Activated CD8-positive, alpha-beta T cell treated with anti-CD3 and anti-CD28 coated beads, Interleukin-2, amount 10 ng/mL, durations not matched to agents 7 days and 5 days (primary cell): ENCODE measurements at places on chromosomes 11 and 22. TPM values are rescaled to one million over a fixed set of nuclear protein-coding genes. Genes with fewer than 3 reads are reported as not detected.

Gene TRMT112
- 165 TPM for total RNA-seq

Gene CALCB
- 0.79 TPM for total RNA-seq

Gene HBD
- not detected for total RNA-seq

Gene FXYD6
- total RNA-seq = not detected

Gene CELSR1
- 0.08 TPM for total RNA-seq

Gene PIWIL4
- 0.39 TPM for total RNA-seq

Gene C11orf42
- total RNA-seq = not detected

Gene FOXRED2
- 20.3 TPM for total RNA-seq

Gene PTGDR2
- total RNA-seq = 3.3 TPM

Gene CXCR5
- 0.08 TPM for total RNA-seq

Gene HTR3B
- not detected for total RNA-seq

Gene PNPLA3
- 0.13 TPM for total RNA-seq

Gene RNASEH2C
- 92.3 TPM for total RNA-seq

Gene TPBGL
- total RNA-seq = 0.13 TPM

Gene CTTN
- not detected for total RNA-seq

Gene TSPAN18
- 7.5 TPM for total RNA-seq

Gene ABCC8
- total RNA-seq = 0.61 TPM

Gene ISX
- total RNA-seq = not detected

Gene SPTBN2
- not detected for total RNA-seq

Gene SAA2
- not detected for total RNA-seq

Gene MAPK8IP1
- total RNA-seq = 1.3 TPM

Gene KIAA0930
- 48.5 TPM for total RNA-seq

Gene MIEF1
- 38.2 TPM for total RNA-seq

Gene FAM180B
- not detected for total RNA-seq
